ENCODE measurements at places on chromosomes 7 and 10.
A peak's percentile ranks its signal among the peaks of the same experiment; 100 is the strongest.

DNA sequence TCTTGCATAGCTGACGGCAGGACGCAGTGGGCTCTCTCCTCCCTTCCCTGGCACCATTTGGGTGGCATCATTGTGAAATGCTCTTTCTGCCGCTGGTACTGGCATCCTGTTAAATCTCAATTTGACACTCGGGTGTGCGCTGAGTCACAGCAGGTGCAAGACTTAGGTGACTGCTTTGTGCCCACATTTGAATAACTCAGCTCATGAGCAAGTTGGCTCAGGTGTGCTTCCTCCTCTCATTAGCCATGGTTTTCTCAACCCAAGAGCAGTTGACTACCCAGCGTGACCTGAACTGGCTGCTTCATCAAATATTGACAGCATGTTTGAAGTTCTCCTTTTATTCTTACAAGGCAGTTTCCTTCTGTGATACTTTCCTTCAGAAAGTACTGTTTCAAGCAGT is 24.6 kb upstream of the NFE2L3 start:
- DNase-seq: no peak

- DNase-seq: no peak
Observed at GRCh38 chr7:31458203-31458602, 55.7 kb upstream of the ITPRID1 start.

DNA sequence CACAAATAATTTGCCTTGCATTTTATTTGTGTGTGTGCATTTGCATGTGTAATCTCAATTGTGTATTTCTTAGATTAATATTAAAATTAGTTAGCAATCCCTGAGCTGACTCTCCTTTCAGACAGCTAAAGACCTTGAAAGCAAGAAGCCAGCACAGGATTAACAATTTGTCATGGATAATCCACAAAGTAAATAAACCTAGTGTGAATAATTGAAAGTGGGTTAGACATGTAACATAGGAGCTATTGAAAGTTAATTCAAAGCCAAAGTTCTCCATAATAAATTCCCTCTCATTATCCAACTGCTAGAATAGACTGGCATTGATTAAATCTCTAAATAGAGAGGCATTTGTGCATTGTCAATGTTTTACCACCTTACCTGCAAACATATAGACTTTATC is 326.1 kb downstream of the PLXDC2 start:
- no peak for DNase-seq

DNA sequence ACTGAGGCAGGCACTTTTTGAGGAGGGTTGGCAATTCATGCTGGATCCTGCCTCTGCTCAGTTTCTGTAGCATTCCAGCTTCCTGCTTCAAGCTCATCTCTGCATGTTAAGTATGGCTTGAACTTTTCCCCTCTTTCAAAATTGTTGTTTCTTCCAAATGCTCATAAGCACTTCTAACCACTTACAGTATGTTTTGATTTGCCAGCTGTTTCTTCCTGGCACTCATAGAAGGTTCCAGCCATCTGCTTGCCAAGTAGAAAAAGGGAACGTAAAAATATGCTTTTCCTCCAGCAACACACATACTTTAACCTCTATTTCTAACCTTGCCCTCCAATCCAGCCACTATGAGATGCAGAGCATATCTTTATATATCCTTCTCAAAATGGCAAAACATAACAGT is 692.6 kb upstream of the COBL start:
- DNase-seq: no peak

GRCh38 chr7:125670926-125671572 is 741.4 kb upstream of the POT1 start:
- DNase-seq: peak; percentile 22

DNA sequence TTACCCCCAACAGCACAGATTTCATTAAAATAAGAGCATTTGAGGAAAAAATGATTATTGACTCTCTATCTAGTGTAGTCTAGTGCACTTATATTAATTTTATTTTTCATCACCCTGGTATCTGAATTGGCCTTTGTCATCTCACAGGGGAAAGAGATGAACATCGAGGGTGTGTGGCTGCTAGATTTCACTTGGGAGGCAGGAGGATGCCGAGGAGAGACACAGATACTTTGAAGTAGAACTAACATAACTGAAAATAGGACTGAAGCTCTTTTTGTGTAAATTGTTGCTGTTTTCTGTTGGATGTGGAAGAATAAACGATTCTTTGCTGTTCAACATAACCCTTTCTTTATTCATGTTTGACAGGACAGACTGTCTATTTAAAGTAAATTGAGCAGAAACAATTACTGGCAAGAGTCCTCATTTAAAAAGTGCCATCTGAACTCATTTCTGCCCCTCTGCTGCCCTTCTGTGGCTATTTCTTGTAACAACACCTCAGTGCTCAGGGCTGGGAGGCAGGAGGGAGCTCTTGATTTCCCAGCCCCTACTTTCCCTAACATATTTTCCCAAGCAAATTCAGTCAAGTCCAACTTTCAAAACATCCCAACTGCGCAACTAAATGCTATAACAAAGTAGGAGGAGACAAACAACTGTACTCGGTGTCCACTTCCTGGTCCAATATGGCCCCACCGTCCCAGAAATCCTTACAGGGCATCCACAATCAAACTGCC is 15.6 kb downstream of the LYZL1 start:
- peak; percentile 90 for DNase-seq

DNA sequence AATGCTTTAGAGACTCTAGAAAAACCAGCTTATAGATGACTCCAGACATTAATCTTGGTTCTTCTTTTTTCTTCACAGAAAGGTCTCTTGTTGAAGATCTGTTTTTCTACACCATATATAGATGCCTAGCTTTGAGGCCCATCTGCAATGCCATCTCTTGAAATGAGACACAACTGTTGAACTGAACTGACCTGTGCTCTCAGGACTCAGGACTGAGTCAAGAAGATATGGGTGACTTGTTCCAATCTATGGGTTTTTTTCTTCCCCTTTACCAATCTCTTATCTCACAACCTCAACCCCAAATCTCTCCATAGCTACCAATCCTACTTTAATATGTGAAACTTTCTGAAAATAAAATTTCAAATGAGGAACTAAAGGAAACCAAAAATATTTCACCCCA is 194.7 kb downstream of the SNX13 start:
- no peak for DNase-seq

DNA sequence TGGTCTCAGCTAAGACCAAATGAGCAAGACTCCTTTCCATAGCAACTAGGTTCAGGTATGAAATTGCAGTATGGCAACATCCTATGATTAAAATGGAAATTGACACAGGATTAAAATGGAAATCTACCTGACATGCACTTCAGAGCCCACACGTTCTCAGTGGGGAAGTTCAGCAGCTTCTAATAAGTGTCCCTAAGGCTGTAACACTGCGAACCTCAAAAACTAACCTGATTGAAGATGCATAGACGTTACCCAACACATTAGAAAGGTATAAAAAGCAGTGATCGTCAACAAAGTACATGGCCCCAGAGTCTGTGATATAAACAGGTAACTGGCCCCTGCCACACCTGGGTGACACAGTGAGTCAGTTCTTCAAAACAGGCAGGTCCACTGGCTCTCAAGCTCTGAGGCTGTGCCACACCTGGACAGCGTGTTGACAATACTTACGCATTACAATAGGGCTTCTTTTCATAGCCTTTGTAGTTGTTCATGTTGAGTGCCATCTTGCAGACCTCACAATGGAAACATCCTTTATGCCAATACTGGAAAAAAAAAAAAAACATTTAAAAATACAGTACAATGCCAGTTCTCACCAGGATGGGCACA is 274.9 kb upstream of the NEBL start:
- DNase-seq: no peak

DNA sequence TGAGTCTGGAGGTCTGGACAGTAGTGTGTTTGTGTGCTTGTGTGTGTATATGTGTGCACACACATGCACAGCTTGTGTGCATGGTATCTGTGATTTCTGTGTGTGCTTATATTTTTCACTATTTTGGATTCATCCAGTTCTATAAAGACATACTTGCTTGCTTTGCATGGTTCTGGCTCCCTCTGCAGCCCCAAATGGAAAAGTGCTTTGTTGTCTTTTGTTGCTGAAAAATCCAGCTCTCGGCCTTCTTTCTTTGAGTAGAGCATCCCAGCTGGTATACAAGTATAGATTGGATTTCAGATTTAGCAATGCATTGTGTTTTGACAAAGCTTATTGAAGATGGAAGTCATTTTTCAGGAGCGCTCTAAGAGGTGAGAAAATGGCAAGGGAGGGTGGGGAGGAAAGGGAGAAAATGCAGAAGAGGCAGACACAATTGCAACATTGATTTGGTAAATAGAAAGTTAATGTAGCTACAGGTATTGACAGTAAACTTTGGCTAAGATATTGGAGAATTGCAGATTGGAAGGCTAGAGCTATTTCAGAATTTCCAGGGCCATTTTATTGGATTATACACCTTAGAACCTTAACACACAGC is 333.9 kb downstream of the AUTS2 start:
- peak; percentile 72 for DNase-seq

All from midbrain (tissue), 1 donor.